Kidney (tissue), 22 donors: ENCODE measurements at places on chromosomes 6 and 20. TPM values are rescaled to one million over a fixed set of nuclear protein-coding genes. Genes with fewer than 3 reads are reported as not detected.

The LSM14B gene
- polyA plus RNA-seq = 18.0 TPM

The ABCC10 gene
- polyA plus RNA-seq = 12.0 TPM

The GID8 gene
- 16.4 TPM for polyA plus RNA-seq

The CFAP61 gene
- polyA plus RNA-seq = 0.58 TPM

The SH3BGRL2 gene
- polyA plus RNA-seq = 18.6 TPM

The GPLD1 gene
- 0.41 TPM for polyA plus RNA-seq

The EYA2 gene
- 7.9 TPM for polyA plus RNA-seq

The SEMG1 gene
- polyA plus RNA-seq = not detected

DNA sequence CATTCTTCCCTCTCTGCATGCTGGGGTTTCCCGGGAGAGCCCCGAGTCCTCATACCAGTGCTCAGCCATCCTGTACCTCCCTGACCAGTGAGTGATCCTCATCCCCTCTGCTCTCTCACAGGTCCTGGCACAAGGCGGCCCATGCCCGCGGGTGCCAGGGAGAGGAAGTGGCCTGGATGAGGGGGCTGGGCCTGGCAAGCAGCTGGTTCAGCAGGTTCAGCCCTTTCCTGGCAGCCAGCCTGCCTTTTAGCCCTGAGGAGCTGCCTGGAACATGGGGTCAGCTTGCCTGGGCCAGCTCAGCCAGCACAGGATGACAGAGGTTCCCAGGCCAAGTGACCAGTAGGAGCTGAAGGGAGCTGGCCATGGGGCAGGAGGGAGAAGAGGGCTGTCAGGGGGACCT lies 10.9 kb downstream of the MOCS1 start:
- DNase-seq = no peak

GRCh38 chr6:30720738-30721197 lies 616 bp downstream of the TUBB start:
- DNase-seq = peak; percentile 68

GRCh38 chr6:49646942-49647341 lies 10.3 kb upstream of the RHAG start:
- no peak for DNase-seq

GRCh38 chr6:136820561-136820960 lies 1.8 kb upstream of the PEX7 start:
- no peak for DNase-seq

- peak; percentile 40 for DNase-seq
These were observed 505.0 kb downstream of the BMP2 start for GRCh38 chr20:7272512-7272911.

- no peak for DNase-seq
These were observed 32.8 kb upstream of the SSTR4 start for GRCh38 chr20:23002276-23002675.

DNA sequence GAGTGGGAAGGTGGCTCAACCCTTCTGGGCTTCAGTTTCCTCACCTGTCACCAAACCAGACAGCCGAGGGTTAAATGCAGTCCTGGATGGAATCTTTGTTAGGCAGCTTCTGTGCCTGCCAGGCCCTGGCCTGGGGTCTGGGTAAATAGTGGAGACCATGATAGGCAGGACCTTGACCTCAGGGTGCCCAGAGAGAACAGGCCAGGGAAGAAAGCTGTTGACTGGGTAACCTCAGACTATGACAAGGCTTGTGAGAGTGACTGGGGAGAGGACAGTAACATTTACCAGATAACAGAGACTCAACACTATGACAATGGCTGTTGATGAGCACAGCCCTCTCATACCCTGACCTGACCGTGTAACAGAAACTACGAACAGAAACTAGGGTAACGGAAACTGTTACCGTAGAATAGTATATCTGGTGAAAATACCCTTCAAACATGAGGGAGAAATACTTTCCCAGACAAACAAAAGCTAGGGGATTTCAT lies 218.3 kb downstream of the PREX1 start:
- DNase-seq = no peak

DNA sequence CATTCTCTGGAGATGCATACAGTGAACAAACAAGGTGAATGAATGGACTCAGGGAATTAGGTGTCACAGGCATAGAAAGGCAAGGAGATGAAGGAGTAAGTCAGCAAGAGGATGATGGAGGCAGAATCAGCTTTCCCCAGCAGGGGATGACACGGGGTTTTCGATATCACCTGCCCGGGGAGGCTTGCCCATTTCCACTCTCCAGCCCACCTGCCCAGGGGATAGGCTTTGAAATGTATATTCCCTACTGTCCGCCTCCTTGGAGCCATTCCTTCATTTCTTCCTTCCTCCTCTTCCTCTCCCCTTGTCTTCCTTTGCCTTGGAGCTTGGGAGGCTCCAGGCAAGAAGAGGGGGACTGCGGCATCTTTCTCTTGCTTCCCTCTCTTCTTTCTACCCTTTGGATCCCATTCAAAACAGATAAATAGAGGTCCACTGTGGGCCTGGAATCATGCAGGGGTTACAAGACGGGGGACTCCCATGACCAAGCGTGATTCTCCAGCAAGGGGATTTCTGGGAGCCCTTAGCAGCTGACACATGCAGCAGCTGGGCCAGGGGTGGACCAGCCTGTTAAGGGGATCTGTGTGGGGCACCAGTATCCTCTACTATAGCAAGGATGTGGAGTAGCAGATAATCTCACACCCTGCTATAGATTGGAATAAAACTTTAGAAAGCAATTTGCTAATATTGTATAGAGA lies 23.5 kb upstream of the RNF24 start:
- DNase-seq = peak; percentile 18

GRCh38 chr6:167970230-167970629 lies 27.2 kb upstream of the KIF25 start:
- no peak for DNase-seq

- no peak for DNase-seq
These were observed 336.4 kb upstream of the SOX4 start for GRCh38 chr6:21257125-21257524.

DNA sequence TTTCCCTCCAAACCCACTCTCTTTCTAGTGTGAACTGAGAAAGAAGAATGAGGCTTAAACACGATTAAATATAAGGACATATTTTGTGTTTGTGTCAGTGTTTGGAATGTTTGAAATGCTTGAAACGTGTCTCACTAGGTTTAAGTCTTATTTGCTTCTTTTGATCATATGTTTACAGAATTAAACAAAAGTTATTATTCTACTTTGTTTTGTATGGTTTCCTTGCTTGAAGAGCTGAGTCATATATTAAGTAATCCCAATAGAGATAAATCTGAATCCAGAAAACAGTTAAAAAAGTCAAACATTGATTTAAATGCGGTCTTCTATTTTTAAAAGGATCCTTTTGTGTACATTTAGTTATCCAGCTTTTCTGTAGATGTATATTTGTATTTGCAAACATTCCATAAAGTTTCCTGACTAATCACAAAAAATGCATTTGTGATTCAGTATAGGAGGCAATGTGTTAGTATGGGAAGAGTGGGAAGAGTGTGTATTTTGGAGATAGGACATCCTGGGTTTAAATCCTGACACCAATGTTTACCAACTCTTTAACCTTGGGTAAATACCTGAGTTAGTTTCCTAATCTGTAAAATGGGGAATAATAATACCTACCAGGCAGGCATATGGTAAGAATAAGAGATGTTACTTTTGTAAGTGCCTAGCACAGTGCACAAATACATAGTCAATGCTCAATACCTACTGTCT lies 72.9 kb downstream of the TSBP1 start:
- DNase-seq = no peak

DNA sequence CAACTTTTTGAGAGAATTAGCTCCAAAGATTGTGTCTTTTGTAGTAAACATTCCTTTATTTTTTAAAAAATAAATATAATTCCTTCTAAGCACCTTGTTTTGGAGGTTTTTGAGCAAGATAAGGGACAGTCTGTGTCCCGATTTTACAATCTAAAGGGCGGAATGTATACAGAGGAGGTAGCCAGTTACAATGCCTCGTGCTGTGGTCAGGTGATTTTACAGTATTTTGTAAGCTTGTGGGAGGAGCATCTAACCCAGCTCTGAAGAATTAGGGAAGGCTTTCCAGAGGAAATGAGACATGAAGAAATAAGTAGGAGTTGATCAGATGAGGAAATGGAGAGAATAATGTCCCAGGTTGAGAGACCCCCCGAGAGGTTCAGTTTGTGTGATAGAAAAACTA lies 1.3 kb downstream of the HINT3 start:
- DNase-seq = peak; percentile 31

- no peak for DNase-seq
These were observed 423.8 kb upstream of the ADGRB3 start for GRCh38 chr6:68211242-68211795.

GRCh38 chr6:144335914-144336313 lies 50.8 kb downstream of the UTRN start:
- DNase-seq = no peak

- no peak for DNase-seq
These were observed 269.8 kb downstream of the CDC5L start for GRCh38 chr6:44657206-44657819.

DNA sequence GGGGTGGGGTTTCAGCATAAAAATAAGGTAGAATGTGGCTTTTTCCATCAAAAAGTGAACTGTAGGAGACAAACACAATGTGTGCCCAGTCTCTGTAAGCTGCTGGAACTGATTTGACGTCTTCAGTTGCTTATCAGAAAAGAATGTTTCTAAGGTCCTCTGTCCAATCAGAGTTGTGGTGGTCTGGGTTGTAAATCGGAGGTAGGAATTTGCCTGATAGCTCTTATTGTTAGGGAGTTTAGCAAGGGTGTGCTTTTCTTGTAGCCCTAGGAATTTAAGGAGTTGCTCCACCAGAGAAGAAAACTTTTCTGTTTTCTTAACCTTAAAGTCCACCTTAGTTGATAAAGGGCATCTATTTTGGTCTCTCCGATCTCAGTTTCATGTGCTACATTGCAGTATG lies 10.4 kb upstream of the SSTR4 start:
- peak; percentile 60 for DNase-seq
